ENCODE measurements at places on chromosomes 3 and 15. TPM values are rescaled to one million over a fixed set of nuclear protein-coding genes. Genes with fewer than 3 reads are reported as not detected.
A peak's percentile ranks its signal among the peaks of the same experiment; 100 is the strongest.

Gene THPO
- not detected for total RNA-seq

Gene MEGF11
- 0.37 TPM for total RNA-seq

Gene LRRC2
- total RNA-seq: not detected

GRCh38 chr3:16085410-16085809 lies 89.1 kb upstream of the GALNT15 start:
- no peak for DNase-seq

Gene COMMD2
- total RNA-seq: 33.5 TPM

GRCh38 chr3:64520334-64520733 lies 167.5 kb downstream of the ADAMTS9 start:
- DNase-seq: no peak

DNA sequence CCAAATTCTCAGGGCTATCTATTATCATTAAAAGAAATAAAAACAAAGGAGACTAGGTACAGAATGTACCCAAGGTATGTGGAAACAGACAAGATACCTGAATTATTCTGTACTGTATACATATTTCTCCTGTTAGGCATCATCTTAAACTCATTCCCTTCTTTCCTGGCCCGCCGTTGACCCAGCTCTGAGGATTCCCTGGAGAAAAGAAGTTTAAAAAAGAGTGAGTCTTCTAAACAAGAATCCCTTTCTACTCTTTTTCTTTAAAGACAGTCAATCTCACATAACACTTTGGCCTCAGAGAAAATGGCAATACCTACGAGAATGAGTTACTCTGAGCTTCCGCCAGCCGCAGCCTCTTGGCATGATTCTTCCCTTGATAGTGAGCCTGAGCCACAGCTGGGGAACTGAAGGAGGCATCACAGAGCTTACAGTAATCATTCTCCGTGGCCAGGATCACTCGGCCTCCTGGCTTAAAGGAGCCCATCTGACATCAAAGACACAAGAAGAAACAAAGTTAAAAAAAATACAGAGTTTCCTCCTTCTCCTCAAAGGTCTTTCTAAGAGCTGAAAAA lies 44.2 kb downstream of the ZMAT3 start:
- DNase-seq: peak; percentile 82

Gene MUC13
- total RNA-seq: not detected

DNA sequence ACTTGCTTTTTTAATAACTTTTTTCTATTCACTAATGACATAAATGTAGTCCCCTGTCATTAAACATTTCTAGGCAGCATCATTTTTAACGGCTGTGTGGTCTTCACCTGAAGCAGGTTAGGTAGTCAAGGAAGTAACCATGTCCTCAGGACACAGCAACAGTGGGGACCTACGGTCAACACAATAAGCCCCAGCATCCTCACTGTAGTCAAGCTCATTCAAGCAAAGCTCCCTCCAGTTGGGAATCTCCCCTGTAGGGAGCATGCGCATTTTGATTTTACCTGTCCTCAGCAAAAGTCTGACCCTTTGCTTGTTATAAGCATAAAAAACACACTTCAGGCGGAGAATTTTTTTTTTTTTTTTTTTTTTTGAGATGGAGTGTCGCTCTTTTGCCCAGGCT lies 151.4 kb downstream of the SHQ1 start:
- DNase-seq: no peak

Data from SK-MEL-5 (cell line).